ENCODE measurements at places on chromosomes 4 and X.

- DNase-seq: no peak
Observed at GRCh38 chr4:158139086-158139485, 33.7 kb downstream of the GASK1B start.

DNA sequence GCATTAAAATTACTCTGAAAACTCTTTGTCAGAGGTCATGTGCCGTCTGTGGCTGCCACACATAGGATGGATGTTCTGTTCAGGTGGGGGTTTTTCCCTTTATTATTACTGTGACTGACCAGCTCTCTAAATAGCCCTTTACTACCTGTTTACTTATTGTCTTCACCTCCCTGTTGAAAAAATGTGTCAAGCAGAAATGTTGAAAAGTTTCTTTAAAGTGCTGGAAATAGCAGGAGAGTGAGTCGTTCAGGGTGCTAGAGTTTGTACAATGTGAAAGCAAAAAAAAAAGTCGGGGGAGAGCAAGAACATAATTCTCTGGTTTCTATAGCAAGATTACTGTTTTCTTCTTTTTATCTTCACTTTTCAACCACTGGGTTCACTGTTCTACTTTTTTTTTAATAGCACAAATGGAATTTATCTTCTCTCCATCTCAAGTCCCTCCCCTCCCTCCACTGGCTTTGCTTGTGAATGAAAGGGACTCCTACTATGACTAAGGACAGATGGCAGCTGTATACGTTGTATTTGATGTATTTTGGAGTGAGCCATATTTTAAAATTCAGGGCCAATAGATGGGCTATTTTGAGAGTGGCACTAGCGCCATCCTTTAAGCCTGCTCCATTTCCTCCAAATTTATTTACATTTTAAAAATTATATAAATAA is 33.3 kb downstream of the ARX start:
- no peak for DNase-seq

DNA sequence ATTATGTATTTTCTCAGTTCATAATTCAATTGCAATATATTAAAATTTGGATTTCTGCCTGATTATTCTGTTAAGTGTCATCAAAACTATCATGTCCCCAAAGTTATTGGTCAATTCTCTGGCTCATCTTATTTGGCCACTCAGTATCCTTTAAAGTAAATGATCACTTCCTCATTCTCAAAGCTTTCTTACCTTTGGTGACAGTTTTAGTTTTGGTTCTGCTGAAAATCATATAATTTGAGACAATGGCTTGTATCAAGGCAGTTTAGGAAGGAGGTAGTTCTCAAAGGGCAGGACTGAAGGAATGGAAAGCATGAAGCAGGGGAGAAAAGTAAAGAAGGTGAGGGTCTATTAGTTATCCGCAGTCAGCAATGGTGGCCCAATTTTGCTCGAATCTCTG is 1832.1 kb downstream of the ARAP2 start:
- DNase-seq: no peak

DNA sequence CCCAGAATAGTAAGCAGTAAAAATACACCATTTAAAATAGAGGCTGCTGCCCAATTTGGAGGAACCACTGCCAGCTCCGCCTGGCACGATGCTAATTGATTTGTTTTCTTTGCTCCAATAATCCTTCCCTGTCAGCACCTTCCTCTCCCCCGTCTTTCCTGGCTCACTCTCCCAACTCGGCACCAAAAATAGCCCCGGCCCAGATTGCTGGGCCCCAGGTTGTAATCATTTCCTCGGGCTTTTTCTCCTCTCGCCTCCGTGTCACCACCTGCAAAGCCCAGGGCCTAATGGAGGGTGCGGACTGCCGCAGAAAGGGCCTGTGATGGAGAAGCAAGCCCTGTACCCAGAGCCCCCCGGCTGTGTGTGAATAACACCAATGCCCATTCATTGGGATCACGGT is 197.6 kb upstream of the PSAPL1 start:
- no peak for DNase-seq

- no peak for DNase-seq
Observed at GRCh38 chr4:155001251-155001650, 207.2 kb upstream of the NPY2R start.

DNA sequence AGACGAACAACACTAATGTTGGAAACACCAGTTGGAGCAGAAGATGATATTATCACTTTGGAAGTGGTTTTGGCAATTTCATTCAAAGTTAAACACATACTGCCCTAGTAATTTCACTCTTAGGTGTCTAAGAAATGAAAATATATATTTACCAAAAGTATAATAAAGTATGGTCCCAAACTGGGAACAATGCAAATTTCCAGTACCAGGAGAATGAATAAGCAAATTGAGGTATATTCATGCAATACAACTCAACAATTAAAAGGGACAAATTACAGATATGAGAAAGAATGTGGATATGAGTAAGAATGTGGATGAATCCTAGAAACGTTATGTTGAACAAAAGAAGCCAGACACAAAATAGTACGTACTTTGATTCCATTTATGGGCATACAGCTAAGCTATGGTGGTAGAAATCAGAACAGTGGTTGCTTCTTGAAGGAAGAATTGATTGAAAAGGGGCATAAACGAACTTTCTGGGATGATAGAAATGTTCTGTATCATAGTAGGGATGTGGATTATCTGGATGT is 10.0 kb downstream of the ELMOD2 start:
- no peak for DNase-seq

- DNase-seq: no peak
Observed at GRCh38 chr4:185196437-185196836, 7.4 kb downstream of the CFAP97 start.
